ENCODE measurements at places on chromosomes 4 and X. TPM values are rescaled to one million over a fixed set of nuclear protein-coding genes. Genes with fewer than 3 reads are reported as not detected.

DNA sequence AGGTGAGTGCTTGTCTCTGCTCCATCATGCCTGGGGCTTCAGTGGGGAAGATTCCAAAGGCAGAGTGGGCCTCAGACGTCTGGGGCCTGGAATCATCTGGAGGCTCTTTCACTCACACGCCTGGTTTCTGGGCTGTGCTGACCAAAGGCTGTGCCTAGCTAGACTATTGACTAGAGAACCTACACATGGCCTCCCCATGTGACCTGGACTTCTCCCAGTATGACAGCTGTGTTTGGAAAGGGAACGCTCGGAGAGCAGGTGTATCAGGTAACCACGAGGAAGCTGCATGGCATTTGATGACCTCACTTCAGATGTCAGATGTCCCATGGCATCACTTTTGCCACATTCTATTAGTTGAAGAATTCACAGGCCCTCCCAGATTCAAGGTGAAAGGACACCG is 51.0 kb downstream of the ADGRL3 start:
- DNase-seq, result no peak

DNA sequence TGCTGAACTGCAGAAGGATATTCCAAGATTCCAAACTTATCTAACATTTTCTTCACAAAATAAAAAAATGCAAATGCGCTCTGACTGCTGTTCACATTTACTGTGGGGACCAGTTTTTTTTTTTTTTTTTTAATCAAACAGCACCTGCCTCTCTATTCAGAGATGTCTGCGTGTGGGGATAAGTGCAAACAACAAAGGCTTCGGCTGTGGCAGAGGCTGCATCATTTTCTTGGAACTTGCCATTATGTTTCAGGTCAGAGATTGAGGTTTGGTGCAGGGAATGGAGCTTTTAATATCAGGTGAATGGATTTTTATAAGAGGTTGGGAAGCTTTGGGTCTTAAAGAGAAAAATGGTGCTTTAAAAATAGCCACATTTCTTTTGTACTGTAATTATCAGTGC is 78.2 kb upstream of the TET2 start:
- no peak for DNase-seq

- DNase-seq, result no peak
These were observed 38.0 kb downstream of the KIT start for GRCh38 chr4:54695788-54696187.

DNA sequence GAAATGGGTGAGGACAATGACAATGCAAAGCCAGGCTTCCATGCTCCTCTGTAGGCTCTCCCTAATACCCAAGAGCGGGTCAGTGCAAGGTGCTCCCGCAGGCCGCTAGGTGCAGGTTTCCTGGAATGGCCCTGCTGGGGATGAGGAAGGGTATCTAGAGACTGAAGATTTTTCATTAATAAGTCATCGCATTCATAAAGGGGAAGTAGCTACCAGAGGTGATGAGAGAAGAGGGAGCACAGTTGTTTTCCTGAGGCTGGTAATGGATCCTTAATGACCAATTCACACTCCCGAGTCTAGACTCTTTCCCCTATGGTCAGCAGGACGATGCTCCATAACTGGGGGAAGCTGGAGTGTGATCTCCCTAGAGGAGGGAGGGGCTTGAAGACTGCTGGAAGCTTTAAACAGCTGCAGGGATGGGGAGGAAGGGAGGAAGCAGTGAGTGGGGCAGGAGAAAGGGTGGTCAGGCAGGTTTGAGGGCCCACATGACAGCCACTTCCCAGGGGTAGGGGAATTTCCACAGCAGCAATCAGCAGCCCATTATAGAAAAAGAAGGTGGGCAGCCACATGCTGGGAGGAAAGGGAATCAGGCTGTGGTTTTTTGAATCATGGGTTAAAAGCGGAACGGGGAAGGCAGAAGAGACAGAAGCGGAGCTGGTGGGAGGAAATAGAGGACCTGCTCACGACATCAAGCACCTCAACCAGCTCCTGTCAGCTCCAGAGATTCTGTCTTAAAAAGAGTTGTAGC is 10.2 kb upstream of the ATP6AP2 start:
- DNase-seq, result no peak

GRCh38 chrX:43703211-43703791 is 47.2 kb downstream of the MAOA start:
- DNase-seq, result peak; percentile 55

DNA sequence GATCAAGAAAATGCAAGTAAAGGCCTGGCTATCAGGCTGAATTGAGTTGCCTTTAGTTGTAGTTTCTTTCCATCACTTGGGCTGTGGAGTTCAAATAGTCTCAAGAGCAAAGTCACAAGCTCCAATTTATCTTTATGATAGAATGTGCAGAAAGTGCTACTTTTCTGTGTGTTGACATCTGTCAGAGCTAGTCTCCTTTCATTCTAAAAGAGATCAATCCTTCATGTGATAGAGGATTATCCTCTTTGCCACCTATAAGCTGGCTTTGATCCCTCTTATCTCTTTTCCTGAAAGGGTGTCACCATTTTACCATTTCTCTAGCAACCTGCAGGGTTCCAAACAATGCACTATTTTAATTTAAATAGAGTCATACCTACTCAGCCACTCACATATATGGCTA is 224.9 kb downstream of the TEX13A start:
- no peak for DNase-seq

DNA sequence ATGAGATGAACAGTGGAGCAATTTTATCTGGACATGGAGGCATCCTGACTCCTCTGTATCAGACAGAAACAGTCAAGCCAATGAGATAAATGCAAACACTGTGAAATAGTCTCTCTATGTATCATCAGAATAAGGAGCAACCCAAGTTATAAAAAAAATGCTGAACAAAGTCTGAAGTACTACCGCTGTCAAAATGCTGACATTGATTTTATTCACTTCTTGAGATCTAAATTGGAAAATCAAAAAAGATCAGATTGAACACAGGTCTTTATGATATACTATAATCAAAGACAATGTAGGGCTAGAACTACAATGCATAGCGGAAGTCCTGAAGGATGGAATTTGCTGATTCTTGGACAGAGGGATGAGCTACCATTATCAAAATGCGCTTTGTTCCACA is 76.1 kb downstream of the FTHL17 start:
- no peak for DNase-seq

GRCh38 chrX:133559909-133560308 is 144.6 kb upstream of the GPC4 start:
- no peak for DNase-seq

- no peak for DNase-seq
These were observed 154.0 kb downstream of the EVC2 start for GRCh38 chr4:5554376-5554775.

GRCh38 chr4:97656044-97656720 is 487.1 kb downstream of the STPG2 start:
- peak; percentile 70 for DNase-seq

- no peak for DNase-seq
These were observed 166.7 kb downstream of the FHIP1A start for GRCh38 chr4:151575646-151576045.

- peak; percentile 55 for DNase-seq
These were observed 18.1 kb downstream of the SOWAHB start for GRCh38 chr4:76879731-76880364.

GRCh38 chr4:35820003-35820402 is 424.3 kb downstream of the ARAP2 start:
- no peak for DNase-seq

DNA sequence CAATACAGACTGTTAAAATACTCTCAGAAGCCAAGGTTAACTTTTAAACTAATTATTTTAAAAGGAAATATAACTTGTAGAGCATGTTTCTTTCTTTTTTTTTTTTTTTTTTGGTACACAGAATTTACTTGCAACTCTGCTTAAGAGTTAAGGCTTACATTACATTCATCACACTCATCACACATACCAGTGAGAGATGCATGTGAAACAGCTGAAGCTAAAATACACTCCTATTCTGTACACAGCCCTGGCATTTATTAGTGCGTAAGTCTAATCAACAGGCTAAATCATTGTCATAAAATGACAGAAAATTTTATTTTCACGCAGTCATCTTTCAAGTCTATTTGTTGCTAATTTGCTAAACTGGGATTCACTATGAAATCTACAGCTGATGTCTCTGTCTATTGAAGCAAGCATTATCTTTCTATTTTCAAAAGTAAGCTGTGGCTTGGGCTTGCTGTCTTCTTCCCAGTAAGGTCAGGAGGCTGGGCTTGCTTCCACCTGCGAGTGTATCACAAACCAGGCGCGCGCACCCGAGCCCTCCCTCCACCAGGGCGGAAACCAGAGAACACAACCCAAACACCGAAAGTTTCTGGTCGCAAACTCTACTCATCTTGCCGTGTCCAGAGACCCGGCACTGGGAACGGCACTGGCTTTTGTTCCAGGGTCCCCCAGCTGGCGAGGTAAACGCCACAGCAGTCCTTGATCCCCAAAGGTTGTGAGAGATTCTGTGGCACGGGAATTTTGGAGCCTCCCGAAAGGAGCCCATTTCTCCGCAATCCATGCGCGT is 3.9 kb downstream of the MAML3 start:
- DNase-seq, result peak; percentile 53

DNA sequence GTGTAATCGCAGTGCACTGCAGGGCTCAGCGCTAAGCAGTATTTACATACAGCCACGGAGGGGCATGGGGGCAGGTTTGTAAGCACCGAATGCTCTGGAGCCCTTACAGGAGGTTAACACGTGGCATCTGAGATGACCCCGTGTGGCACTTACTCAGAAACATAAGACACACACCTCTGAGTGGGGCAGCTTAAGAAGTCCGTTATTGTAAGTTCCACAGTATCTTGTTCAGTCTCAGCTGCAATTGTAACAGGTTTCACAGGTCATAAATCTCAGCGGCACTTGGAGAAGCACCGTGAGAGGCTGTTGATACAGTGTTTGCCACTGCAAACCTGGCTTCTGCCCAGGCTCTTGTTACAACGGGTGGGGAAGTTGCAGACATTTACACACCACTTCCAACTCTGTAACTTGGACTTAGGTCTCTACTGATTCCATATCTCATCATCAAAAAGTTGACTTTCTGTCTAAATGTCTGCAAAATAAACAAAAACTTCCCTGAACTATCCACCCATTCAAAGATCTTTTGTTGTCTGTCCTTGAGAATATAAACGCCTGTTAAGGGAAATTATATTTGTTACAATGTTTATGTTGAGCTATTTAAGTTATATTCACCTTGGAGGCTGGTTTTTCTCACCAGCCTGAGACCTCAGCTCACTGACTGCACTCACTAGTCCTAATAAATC is 10.3 kb downstream of the CPLX1 start:
- DNase-seq, result no peak

DNA sequence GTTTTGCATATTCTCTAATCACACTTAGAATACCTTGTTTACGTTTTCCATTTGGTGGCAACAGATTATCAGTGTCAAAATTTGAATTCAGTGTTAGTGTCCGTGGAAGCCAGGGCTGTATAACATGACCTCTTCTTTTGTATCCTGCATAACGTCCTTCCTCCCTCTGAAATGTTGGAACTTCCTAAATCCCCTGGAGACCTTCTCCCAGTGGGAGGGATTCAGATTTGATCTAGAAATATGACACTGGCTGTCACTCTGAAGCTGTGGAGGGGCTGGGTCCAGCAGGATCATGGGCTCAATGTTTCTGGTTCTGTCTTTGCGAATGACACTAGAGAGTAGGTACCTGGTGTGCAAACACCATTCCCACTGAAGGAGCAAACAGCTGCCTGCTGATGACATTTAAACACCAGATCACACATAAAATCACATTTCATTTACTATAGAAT is 850 bp upstream of the CXCL3 start:
- DNase-seq, result no peak

- DNase-seq, result peak; percentile 11
These were observed 128.2 kb upstream of the RASGEF1B start for GRCh38 chr4:81599742-81600380.

The GPRASP1 gene
- 2.6 TPM for total RNA-seq

The USP26 gene
- not detected for total RNA-seq

The MAGEA10 gene
- total RNA-seq, result not detected

The WDR17 gene
- 0.64 TPM for total RNA-seq

The OPN1LW gene
- total RNA-seq, result not detected

All from fibroblast of villous mesenchyme (primary cell).